ENCODE measurements at places on chromosomes 1 and 21. TPM values are rescaled to one million over a fixed set of nuclear protein-coding genes. Genes with fewer than 3 reads are reported as not detected.

DNA sequence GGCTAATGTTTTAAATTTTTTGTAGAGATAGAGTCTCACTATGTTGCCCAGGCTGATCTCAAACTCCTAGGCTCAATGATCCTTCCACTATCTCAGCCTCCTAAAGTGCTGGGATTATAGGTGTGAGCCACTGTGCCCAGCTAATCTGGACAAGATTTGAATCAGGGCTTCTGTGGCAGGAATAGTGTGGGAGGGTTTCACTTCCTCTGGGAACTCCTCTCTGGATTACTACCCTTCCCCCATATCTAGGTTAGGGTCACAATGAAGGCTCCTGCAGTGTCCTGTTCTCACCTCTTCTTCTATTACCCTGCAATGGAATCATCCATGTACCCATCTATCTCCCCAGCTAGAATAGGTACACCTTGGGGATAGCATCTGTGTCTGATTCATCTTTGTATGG lies 133.6 kb upstream of the RAB4A start:
- no peak for DNase-seq
- H3K36me3 ChIP-seq: no peaks in the 10 kb centered on the region
- no peak overlapping the region for H3K4me3 ChIP-seq
- H3K27me3 ChIP-seq: no peaks in the 10 kb centered on the region
- peaks cover 13% of the 10 kb centered on the region for H3K4me1 ChIP-seq

DNA sequence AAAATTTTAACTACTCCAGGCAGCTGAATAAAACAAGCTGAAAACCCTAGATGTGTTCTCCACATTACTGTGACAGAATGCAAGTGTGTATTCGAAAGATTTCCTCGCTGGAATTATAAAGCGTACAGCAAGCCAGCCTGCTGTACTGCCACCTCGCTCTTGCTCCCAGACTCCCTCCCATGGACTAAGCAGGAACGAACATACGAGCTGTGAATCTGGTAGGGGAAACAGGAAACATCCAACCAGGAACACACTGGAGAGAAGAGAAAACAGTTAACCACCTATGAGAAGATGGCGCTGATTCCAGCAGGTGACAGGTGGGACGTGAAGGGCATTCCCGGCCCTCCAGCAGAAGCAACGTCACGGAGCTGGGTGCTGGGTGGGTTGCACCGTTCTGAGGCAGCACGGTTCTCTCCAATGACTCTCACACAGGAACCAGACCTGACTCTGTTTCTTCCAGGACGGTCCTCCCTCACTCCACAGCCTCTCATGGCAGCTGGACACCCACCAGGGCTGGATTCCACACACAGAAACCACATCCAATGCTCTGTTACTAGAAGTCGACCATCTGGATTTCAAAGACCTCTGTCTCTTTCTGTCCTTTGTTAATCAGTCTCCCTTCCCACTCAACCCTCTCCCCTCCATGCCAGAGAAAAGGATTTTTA lies 219.2 kb downstream of the RERE start:
- DNase-seq: peak; percentile 48
- peaks cover 15% of the 10 kb centered on the region for H3K4me1 ChIP-seq
- H3K4me3 ChIP-seq: no peak overlapping the region
- H3K36me3 ChIP-seq: no peaks in the 10 kb centered on the region
- no peaks in the 10 kb centered on the region for H3K27me3 ChIP-seq
- peak overlapping the region; percentile 51 for H3K27ac ChIP-seq

DNA sequence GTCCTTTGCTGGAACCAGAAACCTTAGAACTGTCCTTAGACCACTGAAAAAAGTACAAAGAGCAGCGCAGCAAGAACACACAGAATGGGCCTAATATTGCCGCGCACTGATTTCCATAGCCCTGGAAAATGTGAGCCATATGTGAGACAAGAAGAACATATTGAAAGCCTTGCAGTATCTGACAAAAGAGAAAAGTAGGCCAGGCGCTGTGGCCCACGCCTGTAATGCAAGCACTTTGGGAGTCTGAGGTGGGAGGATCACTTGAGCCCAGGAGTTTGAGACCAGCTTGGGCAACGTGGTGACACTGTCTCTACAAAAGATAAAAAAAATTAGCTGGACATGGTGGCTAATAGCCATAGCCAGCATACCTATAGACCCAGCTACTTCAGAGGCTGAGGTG lies 300.7 kb downstream of the RYR2 start:
- no peaks in the 10 kb centered on the region for H3K4me1 ChIP-seq
- H3K27me3 ChIP-seq: no peaks in the 10 kb centered on the region
- no peak overlapping the region for H3K4me3 ChIP-seq
- no peak overlapping the region for H3K27ac ChIP-seq
- H3K36me3 ChIP-seq: no peaks in the 10 kb centered on the region

DNA sequence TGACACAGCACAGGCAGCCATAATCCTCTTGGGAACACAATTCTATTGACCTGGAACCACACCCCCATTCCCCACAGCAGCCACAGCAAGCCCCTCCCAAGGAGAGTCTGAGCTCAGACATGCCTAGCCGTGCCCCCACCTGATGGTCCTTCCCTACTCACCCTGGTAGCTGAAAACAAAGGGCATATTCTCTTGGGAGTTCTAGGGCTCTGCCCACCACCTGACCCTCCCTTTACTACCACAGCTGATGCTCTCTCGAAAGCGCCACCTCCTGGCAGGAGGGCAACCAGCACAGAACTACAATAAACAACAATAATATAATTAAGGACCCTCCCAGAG lies 184.8 kb upstream of the COA6 start:
- no peak overlapping the region for H3K27ac ChIP-seq
- DNase-seq: no peak
- H3K4me1 ChIP-seq: no peaks in the 10 kb centered on the region
- H3K36me3 ChIP-seq: no peaks in the 10 kb centered on the region
- no peak overlapping the region for H3K4me3 ChIP-seq
- H3K27me3 ChIP-seq: no peaks in the 10 kb centered on the region

- H3K27ac ChIP-seq: peak overlapping the region; percentile 91
- H3K36me3 ChIP-seq: no peaks in the 10 kb centered on the region
- peaks cover 18% of the 10 kb centered on the region for H3K4me1 ChIP-seq
- H3K4me3 ChIP-seq: no peak overlapping the region
Measured at GRCh38 chr1:234699795-234700665, 90.1 kb upstream of the IRF2BP2 start.

DNA sequence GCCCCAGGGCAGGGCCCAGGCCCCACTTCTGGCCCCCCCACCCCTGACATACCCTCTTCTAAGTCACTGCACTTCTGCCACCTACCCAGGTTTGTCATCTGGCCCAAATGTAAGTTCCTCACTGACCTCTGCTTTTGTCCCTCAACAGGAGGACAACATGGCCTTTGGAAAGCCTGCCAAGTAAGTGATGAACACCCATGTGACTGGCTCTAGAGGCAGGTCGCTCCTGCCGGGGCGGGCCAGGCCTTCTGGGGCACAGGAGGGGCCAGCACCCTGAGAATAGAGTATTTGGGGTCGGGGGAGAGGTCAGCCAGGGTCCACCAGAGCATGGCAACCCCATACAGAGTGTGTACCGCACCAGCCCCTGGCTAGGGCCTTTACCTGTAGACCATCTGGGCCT lies 9.9 kb upstream of the SYTL1 start:
- H3K4me1 ChIP-seq: no peaks in the 10 kb centered on the region
- H3K4me3 ChIP-seq: no peak overlapping the region
- H3K27ac ChIP-seq: no peak overlapping the region
- no peaks in the 10 kb centered on the region for H3K36me3 ChIP-seq

DNA sequence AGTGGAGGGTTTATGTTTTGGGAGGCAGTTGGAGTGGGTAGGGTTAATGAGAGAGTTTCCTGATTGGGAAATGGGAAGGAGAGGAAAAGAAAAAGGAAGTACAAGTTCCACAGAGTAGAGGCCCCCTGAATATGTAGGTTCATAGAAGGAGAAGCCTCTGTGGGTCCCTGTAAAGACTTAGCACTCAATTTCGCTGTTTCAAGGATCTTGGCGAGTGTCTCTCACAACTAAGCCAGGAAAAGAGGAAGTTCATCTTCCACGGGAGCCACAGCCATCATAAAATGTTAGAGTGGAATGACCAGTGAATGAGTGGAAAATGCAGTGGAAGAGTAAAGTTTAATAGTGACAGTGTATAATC lies 17.4 kb upstream of the DPYD start:
- DNase-seq: no peak
- H3K36me3 ChIP-seq: no peaks in the 10 kb centered on the region
- no peak overlapping the region for H3K27ac ChIP-seq
- H3K4me1 ChIP-seq: no peaks in the 10 kb centered on the region
- H3K4me3 ChIP-seq: no peak overlapping the region

- H3K27me3 ChIP-seq: peaks cover 20% of the 10 kb centered on the region
- peak overlapping the region; percentile 62 for H3K4me3 ChIP-seq
- H3K36me3 ChIP-seq: no peaks in the 10 kb centered on the region
- peak; percentile 41 for DNase-seq
- H3K4me1 ChIP-seq: peaks cover 5% of the 10 kb centered on the region
Measured at GRCh38 chr1:39900662-39901463, 854 bp downstream of the MYCL start.

GRCh38 chr1:59486615-59487014 lies 189.7 kb downstream of the FGGY start:
- peaks cover 14% of the 10 kb centered on the region for H3K4me1 ChIP-seq
- no peaks in the 10 kb centered on the region for H3K36me3 ChIP-seq
- H3K27ac ChIP-seq: peak overlapping the region; percentile 60
- H3K4me3 ChIP-seq: no peak overlapping the region
- H3K27me3 ChIP-seq: no peaks in the 10 kb centered on the region

- no peaks in the 10 kb centered on the region for H3K27me3 ChIP-seq
- no peak for DNase-seq
- no peaks in the 10 kb centered on the region for H3K4me1 ChIP-seq
- H3K27ac ChIP-seq: no peak overlapping the region
Measured at GRCh38 chr1:185068341-185068740, 23.0 kb downstream of the RNF2 start.

- peaks cover 35% of the 10 kb centered on the region for H3K4me1 ChIP-seq
- H3K27ac ChIP-seq: no peak overlapping the region
- H3K36me3 ChIP-seq: no peaks in the 10 kb centered on the region
- no peak overlapping the region for H3K4me3 ChIP-seq
Measured at GRCh38 chr1:50421768-50422674, 1.2 kb downstream of the DMRTA2 start.

GRCh38 chr1:19289244-19289643 lies 674 bp upstream of the AKR7A3 start:
- H3K36me3 ChIP-seq: no peaks in the 10 kb centered on the region
- no peaks in the 10 kb centered on the region for H3K4me1 ChIP-seq

DNA sequence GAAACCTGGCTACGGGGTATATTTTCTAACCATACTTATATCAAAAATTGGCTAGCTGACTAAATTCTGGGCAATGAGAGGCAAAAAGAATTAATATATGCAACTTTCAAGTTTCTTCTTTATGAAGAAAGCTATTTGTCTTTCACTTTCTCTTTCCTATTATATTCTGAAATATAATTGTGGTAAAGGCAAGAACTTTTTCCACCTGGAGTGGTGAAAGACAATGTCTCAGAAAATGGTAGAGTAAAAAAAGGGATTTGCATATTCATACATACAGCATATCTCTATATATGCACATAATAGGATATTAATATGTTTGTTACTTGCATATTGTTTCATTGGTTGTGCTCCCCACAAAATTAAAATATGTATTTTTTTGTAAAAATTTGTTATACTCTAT lies 793.8 kb downstream of the PLA2G4A start:
- no peak overlapping the region for H3K4me3 ChIP-seq
- H3K36me3 ChIP-seq: no peaks in the 10 kb centered on the region
- H3K27me3 ChIP-seq: no peaks in the 10 kb centered on the region

- H3K27me3 ChIP-seq: no peaks in the 10 kb centered on the region
- H3K36me3 ChIP-seq: no peaks in the 10 kb centered on the region
- no peak overlapping the region for H3K4me3 ChIP-seq
- DNase-seq: no peak
- H3K4me1 ChIP-seq: no peaks in the 10 kb centered on the region
Measured at GRCh38 chr1:18320051-18320450, 160.7 kb upstream of the KLHDC7A start.

CCDC185 gene
- not detected for total RNA-seq

KRTCAP2 gene
- total RNA-seq: 191 TPM

TMEM63A gene
- 47.5 TPM for total RNA-seq

BECN2 gene
- total RNA-seq: not detected

AMY2A gene
- total RNA-seq: not detected

AIM2 gene
- total RNA-seq: 0.30 TPM

MRPL37 gene
- 60.9 TPM for total RNA-seq

PPT1 gene
- 86.5 TPM for total RNA-seq

PDE4B gene
- total RNA-seq: 3.4 TPM

UTP25 gene
- total RNA-seq: 8.3 TPM

Data from hepatocyte (in vitro differentiated cells).